ENCODE measurements at places on chromosomes 3 and 15.

DNA sequence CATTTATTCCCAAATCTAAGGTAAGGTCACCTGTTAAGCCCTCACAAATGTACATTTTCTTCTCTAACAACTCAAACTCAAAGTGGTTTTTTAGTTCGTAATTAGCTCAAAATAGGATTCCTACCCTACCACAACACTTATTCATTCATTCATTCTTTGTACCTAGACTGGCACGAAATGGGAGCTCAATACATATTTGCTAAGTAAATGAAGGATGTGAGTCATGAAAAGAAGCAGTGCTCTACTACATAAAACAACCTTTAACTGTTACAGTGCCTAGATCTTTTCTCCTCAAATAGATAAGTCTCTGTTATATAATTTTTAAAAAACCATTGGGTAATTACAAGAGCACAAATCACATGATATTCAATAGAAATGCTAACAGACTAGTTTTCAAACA is 13.1 kb downstream of the RSL24D1 start:
- no peak for DNase-seq

GRCh38 chr3:123031051-123031450 is 3.5 kb upstream of the SEMA5B start:
- DNase-seq, result no peak

DNA sequence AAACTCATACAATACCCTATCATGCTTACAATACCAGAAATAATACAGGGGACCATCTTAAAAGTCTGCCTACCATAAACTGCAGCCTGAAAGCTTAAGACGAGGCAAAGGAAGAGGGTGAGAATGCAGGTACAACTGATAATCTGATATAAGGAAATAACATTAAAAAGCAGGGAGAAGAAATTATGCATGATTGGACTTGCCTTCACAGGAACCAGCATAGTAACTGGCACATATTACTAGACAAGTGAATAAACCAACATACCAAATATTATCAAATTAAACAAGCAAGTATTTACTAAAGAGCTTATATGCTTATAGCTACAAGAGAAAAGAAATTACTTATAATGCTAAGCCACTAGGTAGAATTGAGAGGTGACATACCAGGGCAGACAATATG is 18.7 kb downstream of the ANKRD28 start:
- no peak for DNase-seq

DNA sequence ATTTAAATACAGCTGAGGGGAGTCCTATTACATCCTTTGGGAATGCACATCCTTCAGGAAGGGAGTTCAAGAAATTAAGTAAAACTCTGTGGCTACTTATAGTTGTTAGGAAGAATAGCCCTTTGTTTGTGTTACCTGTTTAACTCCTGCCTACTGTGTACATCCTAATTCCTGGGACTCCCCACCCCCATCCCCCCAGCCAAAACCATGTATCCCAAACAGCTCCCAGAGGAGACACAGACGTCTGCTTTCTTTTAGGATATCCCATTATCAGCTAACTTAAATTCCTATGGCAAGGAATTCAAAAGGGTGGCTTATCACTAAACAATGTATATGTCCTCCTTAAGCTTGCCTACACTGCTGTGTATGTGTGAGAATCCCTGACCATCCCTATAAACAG is 581.7 kb downstream of the DIPK2A start:
- DNase-seq, result no peak

DNA sequence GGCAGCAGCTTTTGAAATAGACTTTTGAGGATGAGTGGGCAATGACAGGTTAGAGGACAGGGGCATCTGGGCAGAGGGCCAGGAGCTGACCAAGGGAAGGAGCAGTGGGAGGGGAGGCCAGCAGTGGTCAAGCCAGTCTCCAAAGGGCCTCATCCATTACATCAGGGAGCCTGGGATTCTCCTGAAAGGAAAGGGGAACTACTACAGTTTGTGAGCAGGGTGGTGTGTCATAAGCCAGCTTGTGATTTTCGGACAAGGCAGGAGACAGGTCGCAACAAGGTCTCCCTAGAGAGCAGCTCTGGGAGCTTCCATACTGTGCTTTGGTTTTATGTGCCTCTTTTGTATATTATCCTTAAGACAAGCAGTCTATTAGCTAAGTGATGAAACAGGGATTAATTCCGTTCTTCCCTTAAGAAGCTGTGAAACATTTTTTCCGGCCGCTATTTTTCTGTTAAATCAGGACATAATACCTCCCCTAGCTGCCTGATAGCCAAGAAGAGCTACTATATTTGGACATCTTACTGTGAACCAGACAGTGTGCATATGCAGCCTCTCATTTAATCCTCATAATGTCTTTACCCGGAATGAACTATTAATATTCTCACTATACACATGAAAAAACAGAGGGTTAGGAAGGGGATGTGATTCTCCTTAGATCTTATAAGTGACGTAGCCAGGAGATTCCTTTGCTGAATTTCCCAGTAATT is 46.4 kb downstream of the C2CD4B start:
- DNase-seq, result no peak

DNA sequence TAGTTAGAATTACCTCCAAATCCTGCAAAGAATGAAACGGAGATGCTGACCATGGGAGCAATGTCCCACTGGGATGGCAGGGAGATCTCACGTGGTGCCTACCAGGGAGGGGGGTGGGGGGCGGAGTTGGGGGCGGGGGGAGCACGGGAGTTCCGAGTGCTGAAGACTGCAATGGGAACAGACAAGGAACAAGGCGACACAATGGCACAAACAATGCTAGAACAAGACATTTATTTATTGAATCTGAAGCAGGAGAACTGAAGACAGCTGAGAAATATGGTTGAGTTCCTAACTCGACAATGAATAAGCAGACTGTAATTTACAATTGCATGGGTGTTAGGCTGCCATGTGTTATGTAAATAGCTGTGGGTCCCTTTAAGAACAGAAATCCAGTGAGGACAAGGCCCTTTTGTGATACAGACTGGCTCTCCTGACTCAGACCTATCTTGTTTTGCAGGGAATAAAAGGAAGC is 91.2 kb downstream of the AQP9 start:
- DNase-seq, result no peak

Measured in Right ventricle myocardium superior (tissue), 1 donor.